ENCODE measurements at places on chromosomes 16 and 17.

DNA sequence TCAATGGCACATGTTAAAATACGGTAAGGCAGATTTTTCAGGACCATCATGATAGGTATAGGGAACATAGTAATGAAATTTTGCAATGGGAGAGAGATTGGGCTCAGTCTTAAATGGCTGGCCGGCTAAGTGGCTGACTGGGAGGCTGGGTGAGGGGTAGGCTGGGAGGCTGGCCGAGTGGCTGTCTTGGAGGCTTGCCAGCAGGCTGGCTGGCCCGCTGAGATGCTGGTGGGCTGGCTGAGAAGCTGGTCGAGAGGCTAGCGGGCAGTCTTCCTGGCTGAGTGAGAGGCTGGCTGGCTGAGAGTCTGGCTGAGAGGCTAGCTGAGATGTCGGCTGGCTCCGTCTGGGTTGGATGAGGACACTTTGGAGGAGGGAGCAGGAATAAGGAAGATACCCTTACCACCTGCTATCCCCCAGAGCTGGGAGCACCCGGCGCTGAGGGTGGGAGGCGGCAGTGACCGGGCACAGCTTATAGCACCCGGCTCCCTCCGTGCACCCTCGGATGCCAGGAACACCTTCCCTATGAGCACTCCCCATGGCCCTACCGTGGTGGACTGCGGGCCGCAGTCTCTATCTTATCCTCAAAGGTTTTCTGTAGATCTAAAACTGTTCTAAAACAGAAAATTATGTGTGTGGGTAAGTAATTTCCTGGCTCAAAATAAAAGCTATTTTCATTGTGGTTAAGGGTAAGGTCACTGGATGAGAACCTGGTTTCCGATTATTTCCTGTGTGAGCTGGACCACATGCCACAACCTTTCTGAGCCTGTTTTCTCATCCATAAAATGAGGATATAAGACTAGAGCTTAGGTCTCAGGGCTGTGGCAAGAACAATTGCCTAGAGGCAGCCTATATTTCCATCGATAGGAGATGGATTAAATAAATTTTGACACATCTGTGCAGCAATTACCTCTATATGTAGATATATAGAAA is 34.5 kb upstream of the TMC5 start:
- no peaks in the 10 kb centered on the region for H3K36me3 ChIP-seq
- H3K4me3 ChIP-seq: no peak overlapping the region
- no peaks in the 10 kb centered on the region for H3K4me1 ChIP-seq

- H3K27ac ChIP-seq: peak overlapping the region; percentile 78
- no peak for DNase-seq
- no peak overlapping the region for H3K4me3 ChIP-seq
- no peaks in the 10 kb centered on the region for H3K27me3 ChIP-seq
- no peaks in the 10 kb centered on the region for H3K36me3 ChIP-seq
- no peaks in the 10 kb centered on the region for H3K4me1 ChIP-seq
Observed at GRCh38 chr16:67860589-67861398, 12.1 kb upstream of the EDC4 start.

- H3K4me3 ChIP-seq: no peak overlapping the region
- H3K4me1 ChIP-seq: peaks cover 61% of the 10 kb centered on the region
- no peak overlapping the region for H3K27ac ChIP-seq
- H3K27me3 ChIP-seq: no peaks in the 10 kb centered on the region
Observed at GRCh38 chr16:22240023-22240710, 34.1 kb downstream of the EEF2K start.

- DNase-seq: no peak
- H3K27me3 ChIP-seq: no peaks in the 10 kb centered on the region
- no peak overlapping the region for H3K27ac ChIP-seq
- H3K36me3 ChIP-seq: no peaks in the 10 kb centered on the region
Observed at GRCh38 chr16:68179196-68179795, 56.6 kb downstream of the ESRP2 start.

- no peak for DNase-seq
- no peak overlapping the region for H3K27ac ChIP-seq
- H3K36me3 ChIP-seq: peaks cover 6% of the 10 kb centered on the region
- H3K27me3 ChIP-seq: no peaks in the 10 kb centered on the region
- H3K4me3 ChIP-seq: no peak overlapping the region
- H3K4me1 ChIP-seq: no peaks in the 10 kb centered on the region
Observed at GRCh38 chr16:69087161-69087581, 18.3 kb upstream of the HAS3 start.

Measured in tibial nerve (tissue), 4 donors.